Esophagus mucosa (tissue), 1 donor: ENCODE measurements at places on chromosomes 6 and 20. TPM values are rescaled to one million over a fixed set of nuclear protein-coding genes. Genes with fewer than 3 reads are reported as not detected.

Gene NKX2-2
- not detected for total RNA-seq

Gene FOXF2
- total RNA-seq: 0.64 TPM

Gene SIM1
- not detected for total RNA-seq

Gene DSP
- total RNA-seq: 1,306 TPM

Gene VWA7
- 1.6 TPM for total RNA-seq

Gene ITPR3
- total RNA-seq: 23.7 TPM

Gene BTN1A1
- not detected for total RNA-seq

Gene LPA
- 0.24 TPM for total RNA-seq

Gene HLA-DMB
- total RNA-seq: 5.5 TPM

Gene ERVFRD-1
- not detected for total RNA-seq

Gene WFDC12
- 5.1 TPM for total RNA-seq

Gene TTLL9
- total RNA-seq: 0.16 TPM

Gene PKIB
- total RNA-seq: 0.88 TPM

Gene GLP1R
- total RNA-seq: 0.08 TPM

Gene MUC22
- 0.88 TPM for total RNA-seq

Gene DUSP15
- 0.64 TPM for total RNA-seq

Gene DEFB132
- total RNA-seq: not detected

Gene SLC2A10
- 2.1 TPM for total RNA-seq

Gene ADGRG6
- 14.2 TPM for total RNA-seq

Gene BLCAP
- 66.1 TPM for total RNA-seq

Gene GNMT
- not detected for total RNA-seq

Gene CLIC1
- 372 TPM for total RNA-seq

Gene SNAI1
- 0.36 TPM for total RNA-seq

Gene ZSCAN31
- 9.4 TPM for total RNA-seq

Gene ASIP
- total RNA-seq: not detected

Gene MICAL1
- 7.4 TPM for total RNA-seq

Gene HLA-DPB1
- total RNA-seq: 10.5 TPM

Gene SIRPG
- 0.60 TPM for total RNA-seq

Gene OR2W1
- total RNA-seq: not detected

Gene SLPI
- total RNA-seq: 864 TPM

Gene TP53INP2
- 34.1 TPM for total RNA-seq

Gene FOXO3
- 29.3 TPM for total RNA-seq

Gene FAXC
- total RNA-seq: 1.6 TPM

Gene PLCB4
- 1.1 TPM for total RNA-seq

Gene METTL24
- total RNA-seq: not detected

Gene PIGT
- total RNA-seq: 43.0 TPM

Gene CALHM4
- not detected for total RNA-seq

Gene TP53TG5
- total RNA-seq: 0.36 TPM

Gene MYBL2
- 17.1 TPM for total RNA-seq

Gene LAMA4
- 8.0 TPM for total RNA-seq

Gene SYNDIG1
- total RNA-seq: 0.08 TPM

Gene SNX14
- total RNA-seq: 35.2 TPM

Gene OR2H2
- total RNA-seq: not detected

Gene PCMT1
- 43.3 TPM for total RNA-seq

Gene BPIFA1
- not detected for total RNA-seq

Gene RFX6
- not detected for total RNA-seq

Gene MDC1
- 15.7 TPM for total RNA-seq
